ENCODE measurements at places on chromosomes 12 and 14. TPM values are rescaled to one million over a fixed set of nuclear protein-coding genes. Genes with fewer than 3 reads are reported as not detected.
A peak's percentile ranks its signal among the peaks of the same experiment; 100 is the strongest.

- peaks cover 16% of the 10 kb centered on the region for H3K4me1 ChIP-seq
- no peaks in the 10 kb centered on the region for H3K27me3 ChIP-seq
- H3K27ac ChIP-seq, result no peak overlapping the region
- no peaks in the 10 kb centered on the region for H3K36me3 ChIP-seq
- no peak overlapping the region for H3K4me3 ChIP-seq
Measured at GRCh38 chr12:109445191-109445609, 31.9 kb downstream of the KCTD10 start.

PIWIL1 gene
- not detected for polyA plus RNA-seq

DNA sequence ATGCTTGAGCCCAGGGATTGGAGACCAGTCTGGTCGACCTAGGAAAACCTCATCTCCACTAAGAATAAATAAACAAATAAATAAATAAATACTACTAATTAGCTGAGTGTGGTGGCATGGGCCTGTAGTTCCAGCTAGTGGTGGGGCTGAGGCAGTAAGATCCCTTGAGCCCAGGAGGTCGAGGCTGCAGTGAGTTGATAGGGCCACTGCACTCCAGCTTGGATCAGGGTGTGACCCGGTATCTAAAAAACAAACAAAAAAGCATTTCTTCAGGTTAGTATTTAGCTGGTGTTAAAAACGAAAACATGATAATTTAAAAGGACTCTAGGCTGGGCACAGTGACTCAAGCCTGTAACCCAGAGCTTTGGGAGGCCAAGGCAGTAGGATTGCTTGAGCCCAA, 1.2 kb upstream of the FGD4 start:
- H3K4me1 ChIP-seq, result peaks cover 21% of the 10 kb centered on the region
- H3K27ac ChIP-seq, result no peak overlapping the region
- H3K27me3 ChIP-seq, result no peaks in the 10 kb centered on the region
- DNase-seq, result no peak
- H3K36me3 ChIP-seq, result no peaks in the 10 kb centered on the region

GRCh38 chr12:104387190-104387589, 69.6 kb upstream of the CHST11 start:
- DNase-seq, result no peak
- H3K4me3 ChIP-seq, result no peak overlapping the region
- no peaks in the 10 kb centered on the region for H3K36me3 ChIP-seq
- peaks cover 2% of the 10 kb centered on the region for H3K4me1 ChIP-seq
- H3K27me3 ChIP-seq, result no peaks in the 10 kb centered on the region
- H3K27ac ChIP-seq, result no peak overlapping the region

- H3K36me3 ChIP-seq, result no peaks in the 10 kb centered on the region
- no peaks in the 10 kb centered on the region for H3K27me3 ChIP-seq
- no peak for DNase-seq
- no peak overlapping the region for H3K4me3 ChIP-seq
- no peak overlapping the region for H3K27ac ChIP-seq
- peaks cover 9% of the 10 kb centered on the region for H3K4me1 ChIP-seq
Measured at GRCh38 chr14:34449819-34450541, 12.1 kb downstream of the SPTSSA start.

SAMD15 gene
- polyA plus RNA-seq, result 0.13 TPM

TMEM121 gene
- polyA plus RNA-seq, result 1.3 TPM

DNA sequence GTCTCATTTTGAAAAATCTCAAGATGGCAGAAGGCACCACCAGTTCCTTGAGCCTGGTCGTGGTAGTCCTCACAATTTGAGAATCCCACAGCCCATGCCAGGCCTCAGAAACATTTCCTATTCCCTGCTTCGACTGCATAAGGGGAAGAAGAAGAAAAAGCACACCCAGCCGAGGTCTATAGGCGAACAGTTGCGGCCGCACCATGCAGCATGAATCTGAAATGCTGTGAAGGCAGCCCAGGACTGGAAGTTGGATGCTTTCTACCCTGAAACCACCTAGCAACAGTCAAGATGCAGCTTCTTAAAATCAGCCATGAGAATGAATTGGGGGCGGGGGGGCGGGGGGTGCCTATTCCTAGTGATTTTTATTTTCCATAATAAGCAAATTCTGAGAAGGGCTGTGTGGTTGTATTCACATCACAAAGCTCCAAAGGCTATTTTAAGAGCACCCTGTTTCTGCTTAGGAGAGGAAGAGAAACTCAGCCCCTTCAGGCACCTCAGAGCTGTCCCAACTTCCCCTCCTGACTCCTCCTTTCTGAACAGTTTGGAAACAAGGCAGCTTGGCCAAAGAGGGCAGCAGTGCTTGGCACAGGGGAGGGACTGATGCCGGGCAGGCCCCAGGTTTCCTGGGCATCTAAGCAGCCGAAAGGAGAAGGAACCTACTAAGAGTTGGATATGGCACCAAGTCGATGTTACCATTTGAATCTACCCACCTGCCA, 172.5 kb upstream of the FOXN3 start:
- peaks cover 3% of the 10 kb centered on the region for H3K4me1 ChIP-seq
- H3K36me3 ChIP-seq, result no peaks in the 10 kb centered on the region
- no peak for DNase-seq
- H3K27ac ChIP-seq, result no peak overlapping the region
- H3K4me3 ChIP-seq, result no peak overlapping the region

PTCSC3 gene
- polyA plus RNA-seq, result not detected

DNAL1 gene
- 9.1 TPM for polyA plus RNA-seq

PPM1H gene
- 0.62 TPM for polyA plus RNA-seq

- H3K27me3 ChIP-seq, result no peaks in the 10 kb centered on the region
- peaks cover 8% of the 10 kb centered on the region for H3K4me1 ChIP-seq
- DNase-seq, result no peak
- peaks cover 83% of the 10 kb centered on the region for H3K36me3 ChIP-seq
Measured at GRCh38 chr12:133135747-133136146, 5.3 kb downstream of the ZNF10 start.

GRCh38 chr12:26359576-26359975, 164.2 kb downstream of the SSPN start:
- H3K36me3 ChIP-seq, result no peaks in the 10 kb centered on the region
- no peaks in the 10 kb centered on the region for H3K4me1 ChIP-seq
- DNase-seq, result no peak
- H3K27me3 ChIP-seq, result no peaks in the 10 kb centered on the region
- peak overlapping the region; percentile 50 for H3K27ac ChIP-seq
- no peak overlapping the region for H3K4me3 ChIP-seq
